ENCODE measurements at places on chromosomes 7 and 10. TPM values are rescaled to one million over a fixed set of nuclear protein-coding genes. Genes with fewer than 3 reads are reported as not detected.

- peaks cover 7% of the 10 kb centered on the region for H3K36me3 ChIP-seq
- H3K4me3 ChIP-seq = no peak overlapping the region
- no peak for DNase-seq
- no peak overlapping the region for H3K27ac ChIP-seq
- no peaks in the 10 kb centered on the region for H3K4me1 ChIP-seq
These were observed 122.9 kb upstream of the PPP2R2D start for GRCh38 chr10:131777921-131778320.

DNA sequence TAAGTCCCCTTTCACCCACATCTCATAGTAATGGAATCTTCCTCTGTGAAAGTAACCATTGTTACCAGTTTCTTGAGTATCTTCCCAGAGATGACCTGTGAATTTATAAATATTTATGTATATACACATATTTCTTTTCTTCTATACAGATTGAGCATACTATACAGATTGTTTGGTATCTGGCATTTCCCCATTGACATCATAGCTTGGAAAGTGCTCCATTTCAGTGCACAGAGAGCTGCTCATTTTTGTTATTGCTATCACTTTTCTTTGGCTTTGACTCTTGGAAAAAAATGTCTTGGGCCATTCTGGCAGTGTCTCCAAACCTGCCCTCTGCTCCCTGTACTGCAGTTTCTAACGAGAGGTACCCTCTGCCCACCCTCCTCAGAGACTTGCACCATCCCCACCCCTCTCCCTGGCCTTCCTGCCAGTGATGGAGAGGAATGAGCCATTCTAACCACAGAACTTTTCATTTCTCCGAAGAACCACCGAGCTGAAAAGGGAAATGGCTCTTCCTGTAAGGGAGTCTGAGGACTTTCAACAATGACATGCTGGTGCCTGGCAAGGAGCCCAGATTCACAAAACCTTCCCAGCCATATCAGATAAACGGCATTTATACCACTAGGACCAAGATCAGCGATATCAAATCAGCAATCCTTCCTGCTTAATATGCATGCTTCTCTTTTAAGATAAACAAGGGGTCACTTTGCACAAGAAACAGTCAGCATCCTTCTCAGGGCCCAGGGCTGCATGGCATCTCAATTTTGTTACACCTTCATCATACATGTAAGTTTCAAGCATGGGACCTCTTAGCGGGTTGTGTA is 19.7 kb upstream of the CCSER2 start:
- H3K36me3 ChIP-seq = no peaks in the 10 kb centered on the region
- H3K27me3 ChIP-seq = no peaks in the 10 kb centered on the region
- H3K4me1 ChIP-seq = peaks cover 8% of the 10 kb centered on the region

GRCh38 chr7:52197221-52197620 is 838.2 kb upstream of the POM121L12 start:
- H3K36me3 ChIP-seq = no peaks in the 10 kb centered on the region
- DNase-seq = no peak
- no peaks in the 10 kb centered on the region for H3K4me1 ChIP-seq
- H3K4me3 ChIP-seq = no peak overlapping the region

DNA sequence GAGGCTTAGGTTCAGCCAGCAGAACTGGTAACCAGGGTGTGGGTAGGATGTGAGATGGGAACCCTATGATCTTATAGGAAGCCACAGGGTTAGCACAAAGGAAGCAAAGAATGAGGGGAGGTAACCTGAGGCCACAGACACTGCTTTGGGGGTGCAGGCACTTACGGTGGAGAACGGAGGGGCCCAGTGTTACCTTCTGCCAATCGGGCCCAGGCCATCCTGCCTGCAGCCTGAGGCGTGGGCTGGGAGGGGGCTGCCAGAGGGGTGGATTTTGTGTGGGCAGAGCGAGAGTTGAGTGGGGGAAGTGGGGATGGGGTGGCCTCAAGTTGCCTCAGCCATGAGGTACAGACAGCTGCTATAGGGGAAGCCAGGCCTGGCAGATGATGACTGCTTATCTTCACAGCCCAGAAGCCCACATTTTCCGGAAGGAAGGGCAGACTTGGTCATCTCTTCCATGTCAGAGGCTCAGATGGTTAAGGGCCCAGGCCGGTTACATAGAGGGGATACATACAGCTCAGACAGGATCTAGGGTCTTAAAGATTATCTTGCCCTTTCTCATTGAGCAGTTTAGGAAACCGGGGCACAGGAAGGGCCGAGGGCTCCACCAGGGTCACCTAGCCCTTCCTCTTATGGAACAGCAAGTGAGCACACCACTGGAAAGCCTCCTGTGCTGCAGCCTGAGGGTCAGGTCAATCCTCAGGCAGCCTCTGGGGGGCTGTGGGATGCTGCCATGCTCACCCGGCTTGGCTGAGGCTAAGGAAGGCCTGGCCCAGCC is 24.4 kb upstream of the VSIR start:
- no peak overlapping the region for H3K27ac ChIP-seq
- H3K4me1 ChIP-seq = no peaks in the 10 kb centered on the region
- H3K36me3 ChIP-seq = no peaks in the 10 kb centered on the region

PROSER2 gene
- total RNA-seq = 18.8 TPM

VAX1 gene
- total RNA-seq = not detected

CRYGN gene
- total RNA-seq = 3.2 TPM

MCM10 gene
- total RNA-seq = 20.2 TPM
